ENCODE measurements at places on chromosomes 6 and 20.
A peak's percentile ranks its signal among the peaks of the same experiment; 100 is the strongest.

GRCh38 chr6:76788155-76788554 is 675.1 kb downstream of the HTR1B start:
- no peak for DNase-seq

- no peak for DNase-seq
Measured at GRCh38 chr6:167401525-167402194, 76.8 kb downstream of the TTLL2 start.

- no peak for DNase-seq
Measured at GRCh38 chr6:63440057-63440456, 120.3 kb upstream of the LGSN start.

DNA sequence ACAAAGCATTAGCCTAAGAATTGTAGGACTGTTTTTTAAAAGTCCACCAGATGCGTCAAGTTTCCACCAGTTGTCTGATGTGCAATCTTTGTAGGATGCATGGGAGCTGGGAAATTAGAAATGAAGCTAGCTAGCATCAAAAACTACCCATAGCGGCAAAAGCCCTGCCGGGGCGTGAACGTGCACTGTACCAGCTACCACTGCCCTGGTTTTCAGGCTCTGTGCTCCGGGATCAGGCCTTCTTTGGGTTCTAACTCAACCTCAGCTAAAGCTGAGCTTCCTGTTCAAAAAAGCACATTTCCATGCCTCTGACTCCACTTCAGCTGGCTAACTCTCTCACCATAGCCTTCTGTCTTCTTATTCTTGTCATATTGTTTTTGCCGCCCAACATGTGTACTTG is 26.9 kb upstream of the FUCA2 start:
- DNase-seq: no peak

DNA sequence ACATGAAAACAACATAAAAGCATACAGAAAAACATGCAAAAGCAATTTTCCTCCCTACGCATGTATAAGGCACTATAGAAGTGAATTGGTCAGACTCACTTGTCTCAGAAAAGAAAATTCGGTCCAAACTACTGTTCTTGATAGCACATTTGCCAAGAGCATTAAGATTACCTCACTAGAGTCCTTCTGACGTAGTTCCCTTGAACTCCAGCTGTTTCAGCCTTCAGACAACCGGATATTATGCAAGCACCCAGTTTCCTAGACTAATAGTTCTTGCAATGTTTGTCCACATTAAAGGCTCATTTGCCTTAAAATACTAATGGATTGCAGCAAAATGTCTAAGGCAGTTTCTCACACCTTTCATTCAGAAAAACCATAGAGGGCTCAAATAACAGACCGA is 2.5 kb upstream of the CASS4 start:
- DNase-seq: no peak

GRCh38 chr6:116083052-116083451 is 17.6 kb upstream of the NT5DC1 start:
- DNase-seq: no peak

GRCh38 chr6:56552187-56553130 is 90.2 kb downstream of the DST start:
- DNase-seq: no peak

DNA sequence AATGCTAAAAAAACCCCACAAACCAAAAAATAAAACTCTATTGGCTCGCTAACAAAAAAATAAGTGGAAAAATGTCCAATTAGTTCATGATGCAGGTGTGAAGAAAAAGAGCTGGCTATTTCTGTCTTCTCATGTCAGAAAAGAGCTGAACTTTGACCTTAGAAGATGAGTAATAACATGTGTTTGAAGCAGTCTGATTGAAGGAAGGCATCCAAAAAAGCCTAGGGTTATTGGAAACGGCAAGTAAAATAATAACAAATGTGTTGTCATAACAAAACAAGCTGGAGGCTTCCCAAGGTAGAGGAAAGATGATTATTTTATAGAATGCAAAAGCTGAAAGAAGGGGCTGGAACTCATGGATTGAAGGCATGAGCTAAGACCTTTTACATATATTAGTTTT is 94.4 kb upstream of the FAM184A start:
- DNase-seq: no peak

GRCh38 chr6:104718672-104719071 is 141.0 kb downstream of the HACE1 start:
- no peak for DNase-seq

GRCh38 chr6:5025911-5026819 is 22.3 kb upstream of the RPP40 start:
- DNase-seq: no peak

GRCh38 chr6:160177220-160177619 is 55.6 kb downstream of the SLC22A1 start:
- DNase-seq: peak; percentile 12

DNA sequence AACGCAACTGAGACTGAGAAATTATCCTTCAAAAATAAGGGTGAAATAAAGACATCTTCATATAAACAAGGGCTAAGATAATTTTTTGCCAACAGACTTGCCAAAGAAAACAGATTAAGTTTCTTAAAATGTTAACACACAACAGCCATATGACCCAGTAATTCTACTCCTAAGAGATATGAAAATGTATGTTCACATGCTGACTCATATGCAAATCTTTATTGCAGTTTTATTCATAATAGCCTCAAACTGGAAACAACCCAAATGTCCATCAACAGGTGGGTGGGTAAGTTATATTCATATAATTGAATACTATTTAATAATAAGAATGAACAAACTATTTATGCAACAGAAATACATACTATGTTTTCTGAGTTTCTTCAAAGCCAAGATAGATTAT is 140.1 kb downstream of the REV3L start:
- no peak for DNase-seq

DNA sequence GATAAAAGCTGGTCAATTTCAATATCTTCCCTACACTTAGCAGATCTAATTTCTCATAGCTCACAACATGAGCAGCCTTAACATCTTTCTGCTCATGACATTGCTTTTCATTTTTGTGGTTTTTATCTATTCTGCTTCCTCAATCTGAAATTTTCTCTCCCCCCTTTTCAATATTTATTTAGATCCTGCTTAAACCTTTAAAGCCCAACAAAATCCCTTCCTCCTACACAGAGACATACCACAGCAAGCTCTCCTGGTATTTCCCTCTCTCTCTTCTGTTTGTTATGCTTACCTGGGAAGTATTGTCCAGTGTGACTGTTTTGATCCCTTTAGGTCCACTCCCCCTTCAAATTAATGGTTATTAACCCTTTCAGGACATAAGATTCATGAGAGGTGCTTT is 582.5 kb downstream of the RFPL4B start:
- DNase-seq: no peak

GRCh38 chr6:116761779-116762178 is 3.7 kb downstream of the FAM162B start:
- DNase-seq: no peak

- no peak for DNase-seq
Measured at GRCh38 chr20:62200491-62201172, 17.8 kb downstream of the MTG2 start.
